ENCODE measurements at places on chromosomes 1 and 21.

GRCh38 chr1:232880354-232880753, 70.1 kb upstream of the NTPCR start:
- DNase-seq = no peak

- no peak for DNase-seq
These were observed 24.0 kb downstream of the COQ8A start for GRCh38 chr1:226964068-226964425.

GRCh38 chr1:160862203-160863060, at the start of gene CD244:
CD244 (minus strand) TSS chr1:160862887; CDS start chr1:160862677, 210 bp downstream.
- DNase-seq = peak; percentile 66

DNA sequence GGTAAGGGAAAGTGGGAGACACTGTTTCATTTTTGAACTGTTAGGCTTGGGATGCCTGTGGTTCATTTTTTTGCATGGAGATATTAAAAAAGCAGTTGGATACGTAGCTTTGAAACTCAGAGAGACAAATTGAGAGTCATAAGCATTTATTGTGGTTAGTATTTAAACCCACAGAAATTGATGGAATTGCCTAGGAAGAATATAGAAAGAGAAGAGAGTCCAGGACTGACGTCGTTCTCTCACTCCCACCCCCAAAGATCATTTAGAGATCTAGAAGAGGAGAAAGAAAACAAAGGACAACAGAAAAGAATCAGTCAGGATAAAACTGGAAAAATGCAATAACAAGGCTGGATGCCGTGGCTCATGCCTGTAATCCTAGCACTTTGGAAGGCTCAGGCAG, 73.2 kb upstream of the BMP8A start:
- DNase-seq = no peak

DNA sequence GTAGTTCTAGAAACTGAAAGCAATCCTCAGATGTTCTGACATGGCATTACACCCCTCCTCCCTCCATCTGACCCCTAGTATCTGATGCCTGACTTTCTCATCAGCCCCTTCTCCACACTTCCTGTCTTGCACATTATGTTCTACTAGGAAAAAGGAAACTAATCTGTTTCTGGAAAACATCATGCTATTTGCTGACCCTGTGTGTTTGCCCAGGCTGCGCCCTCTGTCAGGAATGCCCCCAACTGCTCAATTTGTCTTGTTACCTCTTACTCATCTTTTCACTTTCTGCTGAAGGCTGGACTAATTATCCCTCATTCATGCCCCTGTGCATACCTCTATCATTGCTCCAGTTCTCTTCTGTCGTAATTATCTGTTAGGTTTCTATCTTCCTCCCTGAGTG, 37.5 kb upstream of the DAB1 start:
- no peak for DNase-seq

GRCh38 chr21:45405271-45405818, 380 bp downstream of the COL18A1 start:
- no peak for DNase-seq

DNA sequence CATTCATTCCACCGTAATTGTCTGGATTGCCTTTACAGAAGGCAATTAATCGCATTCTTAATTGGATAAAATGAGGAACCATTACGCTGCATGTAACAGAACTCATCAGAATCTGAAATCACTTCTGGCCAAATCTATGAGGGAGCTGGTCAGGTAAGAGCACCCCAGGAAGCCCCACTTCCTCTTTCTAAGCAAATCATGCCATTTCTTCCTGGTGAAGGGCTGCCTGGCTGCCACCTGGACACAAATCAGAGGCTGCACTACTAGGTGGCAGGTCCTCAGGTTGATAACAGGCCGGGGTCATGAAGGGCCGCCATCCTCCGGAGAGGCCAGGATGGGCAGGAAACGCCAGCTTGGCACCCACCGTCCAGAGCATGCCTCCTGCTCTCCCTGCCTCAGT, 73.7 kb downstream of the CAPZB start:
- DNase-seq = no peak

DNA sequence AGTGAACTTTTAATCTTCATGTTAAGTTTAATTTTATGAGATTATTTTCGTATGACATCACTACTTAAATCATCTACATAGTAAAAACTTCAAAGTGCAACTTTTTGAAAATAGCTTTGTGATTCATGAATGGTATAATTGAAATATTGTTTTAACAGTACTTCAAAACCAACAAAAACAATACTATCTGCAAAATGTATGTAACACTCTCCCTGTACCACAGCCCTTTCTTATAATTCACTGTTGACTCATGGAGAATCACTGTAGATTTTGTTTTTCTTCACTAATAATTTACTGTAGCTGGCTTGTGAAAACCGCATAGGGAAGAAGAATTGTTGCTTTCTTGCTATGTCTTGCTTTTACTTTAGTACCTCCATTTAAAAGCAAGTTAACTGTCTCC, 301.4 kb upstream of the ADAMTS5 start:
- DNase-seq = no peak

DNA sequence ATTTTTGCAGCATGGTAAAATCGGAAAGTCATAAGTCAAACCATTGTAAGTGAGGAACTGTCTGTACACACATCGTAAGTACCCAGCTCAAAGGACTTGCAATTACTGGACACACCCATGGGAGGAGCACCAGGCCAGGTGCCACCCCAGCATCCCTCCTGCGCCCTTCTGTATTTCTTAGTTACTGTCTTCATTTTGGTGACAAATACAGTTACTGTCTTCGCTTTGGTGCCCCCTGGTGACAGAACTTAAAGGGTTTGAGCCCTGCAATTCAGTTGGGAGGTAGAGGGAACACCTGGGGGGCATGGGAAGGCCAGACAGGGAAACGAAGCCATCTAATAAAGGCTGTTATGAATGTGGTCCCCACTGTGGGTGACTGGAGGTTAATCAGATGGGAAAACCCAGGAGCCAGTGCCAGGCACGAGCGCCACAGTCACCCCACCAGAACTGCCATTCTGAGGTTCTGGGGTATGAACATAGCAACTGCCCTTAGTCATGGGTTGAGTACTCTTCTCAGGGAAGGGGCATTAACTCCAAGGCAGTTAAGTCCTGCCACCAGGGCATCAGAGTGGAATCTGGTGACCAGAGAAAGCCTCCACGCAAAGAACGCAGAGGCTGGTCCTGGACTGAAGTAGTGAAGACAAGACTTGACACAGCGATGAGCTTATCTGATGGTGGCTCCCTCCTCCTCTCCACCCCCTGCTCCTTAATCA, 612.9 kb downstream of the PTPRU start:
- peak; percentile 27 for DNase-seq

DNA sequence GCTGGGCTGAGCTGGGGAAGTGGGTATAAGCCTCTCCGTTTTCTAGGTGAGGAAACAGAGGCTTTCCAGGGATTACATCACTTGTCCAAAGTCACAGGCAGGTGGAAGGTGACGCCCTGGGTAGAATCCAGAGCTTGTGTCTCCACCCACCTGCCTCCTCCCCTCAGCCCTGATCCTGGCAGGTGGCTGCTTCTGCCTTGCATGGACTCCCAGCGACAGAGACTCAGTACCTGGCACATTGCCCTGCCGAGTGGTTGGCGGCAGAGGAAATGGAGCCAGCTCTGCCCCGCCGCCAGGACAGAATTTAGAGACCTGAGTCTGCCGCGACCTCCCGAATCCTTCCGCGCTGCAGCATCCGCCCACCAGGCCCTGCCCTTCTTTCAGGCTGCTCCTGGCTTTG, 2.1 kb downstream of the PLA2G2E start:
- no peak for DNase-seq

- DNase-seq = no peak
These were observed 21.3 kb downstream of the SCAF4 start for GRCh38 chr21:31710586-31710985.

DNA sequence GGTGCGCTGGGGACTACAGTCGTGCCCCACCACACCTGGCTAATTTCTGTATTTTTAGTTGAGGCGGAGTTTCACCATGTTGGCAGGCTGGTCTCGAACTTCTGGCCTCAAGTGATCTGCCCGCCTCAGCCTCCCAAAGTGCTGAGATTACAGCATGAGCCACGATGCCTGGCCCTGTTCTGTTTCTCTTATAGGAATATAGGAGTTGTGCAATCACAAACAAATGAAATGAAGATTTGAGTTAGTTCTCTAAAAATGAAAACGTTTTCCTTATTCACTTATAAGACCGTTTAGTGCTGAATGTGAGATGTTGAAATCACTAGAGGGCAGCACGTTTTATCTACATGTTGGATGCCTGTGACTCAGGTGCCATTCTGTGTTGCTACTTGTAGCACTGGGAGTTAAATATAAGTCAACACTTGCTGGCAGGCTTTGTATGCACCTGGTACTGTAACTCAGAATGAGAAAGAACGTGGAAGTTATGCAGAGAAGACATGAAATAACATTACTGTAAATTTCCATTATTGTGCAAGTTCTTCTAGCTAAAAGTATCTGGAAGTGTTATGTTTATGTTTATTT, 45.8 kb downstream of the MIGA1 start:
- peak; percentile 15 for DNase-seq
